ENCODE measurements at places on chromosomes 4 and X.

GRCh38 chr4:108901291-108901690 is 138.4 kb upstream of the ETNPPL start:
- DNase-seq, result no peak

DNA sequence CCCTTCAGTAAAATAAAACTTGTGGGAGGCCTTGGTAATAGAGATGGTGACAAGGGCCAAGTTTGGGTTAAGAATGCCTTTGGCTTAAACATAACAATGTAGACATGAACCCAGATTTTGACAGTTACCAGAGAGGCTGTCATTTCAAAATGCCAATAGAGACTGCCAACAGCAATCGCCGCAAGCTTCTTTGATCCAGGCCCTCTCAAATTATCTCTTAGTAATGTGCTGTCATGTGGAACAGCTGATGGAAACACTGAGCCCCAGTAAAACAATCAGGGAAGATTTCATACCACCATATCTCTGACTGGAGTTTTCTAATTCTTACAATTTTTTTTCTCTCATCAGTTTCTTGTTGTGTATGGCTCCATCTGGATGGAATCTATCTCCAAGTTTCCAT is 80.5 kb downstream of the ZNF330 start:
- no peak for DNase-seq

DNA sequence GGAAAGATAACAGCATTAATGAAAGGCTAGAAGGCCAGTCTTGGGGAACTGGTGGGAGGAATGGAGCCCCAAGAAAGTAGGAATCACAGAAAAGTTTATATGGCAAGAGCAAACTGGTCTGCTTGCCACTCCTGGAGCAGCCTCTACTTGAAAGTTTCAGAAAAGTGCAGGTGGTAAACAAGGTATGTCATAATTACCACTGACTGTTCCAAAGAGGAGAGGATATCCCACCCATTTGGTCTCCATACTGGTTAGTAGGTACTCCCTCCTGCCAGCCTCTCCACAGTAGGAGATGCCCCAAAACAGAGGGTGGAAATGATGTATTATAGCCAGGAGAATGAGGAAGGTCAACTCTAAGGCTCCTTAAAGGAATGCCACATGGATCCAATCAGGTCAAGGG is 145.1 kb downstream of the INPP4B start:
- DNase-seq, result no peak

- DNase-seq, result peak; percentile 43
Measured at GRCh38 chr4:116358633-116359222, 726.6 kb downstream of the TRAM1L1 start.

DNA sequence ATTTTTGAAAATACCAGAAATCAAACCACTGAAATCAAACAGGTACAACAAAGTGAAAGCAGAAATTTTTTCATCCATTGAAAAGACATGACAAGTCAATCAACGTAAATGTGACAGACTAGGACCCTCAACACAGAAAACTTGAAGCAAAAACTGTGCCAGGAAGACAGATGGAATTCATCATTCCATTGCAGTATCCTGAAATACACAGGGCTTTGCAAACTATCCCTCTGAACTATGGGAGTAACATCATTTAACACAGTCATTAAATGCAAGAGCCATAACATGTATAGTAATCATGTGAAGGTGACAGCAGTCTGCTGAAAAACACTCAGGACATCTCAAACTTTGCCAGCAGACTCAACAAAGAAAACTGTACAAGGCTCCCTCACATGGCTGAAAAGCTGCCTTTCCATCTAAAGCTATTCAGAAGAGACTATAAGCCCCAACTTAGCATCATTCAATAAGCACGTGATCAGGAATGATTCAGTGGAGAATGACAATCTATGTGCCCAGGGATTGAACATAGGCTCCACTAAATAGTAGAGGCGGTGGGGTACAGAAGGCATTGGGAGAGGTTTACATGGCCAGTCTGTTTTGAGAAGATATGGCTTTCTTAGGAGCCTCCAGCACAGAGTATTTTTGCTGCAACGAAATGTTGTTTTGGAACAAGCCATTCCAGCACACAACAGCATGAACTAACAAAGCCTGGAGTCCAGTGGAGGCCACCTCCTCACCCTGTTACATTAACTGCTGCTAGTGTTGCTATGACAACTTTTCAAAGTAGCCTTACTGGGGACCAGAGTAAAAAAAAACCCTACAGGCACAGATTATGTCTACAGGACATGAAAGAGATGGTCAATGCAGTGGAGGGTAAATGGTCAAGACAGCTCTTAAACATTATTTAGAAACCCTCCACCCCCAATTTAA is 274.5 kb upstream of the NOCT start:
- DNase-seq, result no peak

- DNase-seq, result no peak
Measured at GRCh38 chr4:184821242-184821641, 4.5 kb downstream of the ACSL1 start.

- no peak for DNase-seq
Measured at GRCh38 chr4:43275779-43276178, 383.3 kb downstream of the GRXCR1 start.

DNA sequence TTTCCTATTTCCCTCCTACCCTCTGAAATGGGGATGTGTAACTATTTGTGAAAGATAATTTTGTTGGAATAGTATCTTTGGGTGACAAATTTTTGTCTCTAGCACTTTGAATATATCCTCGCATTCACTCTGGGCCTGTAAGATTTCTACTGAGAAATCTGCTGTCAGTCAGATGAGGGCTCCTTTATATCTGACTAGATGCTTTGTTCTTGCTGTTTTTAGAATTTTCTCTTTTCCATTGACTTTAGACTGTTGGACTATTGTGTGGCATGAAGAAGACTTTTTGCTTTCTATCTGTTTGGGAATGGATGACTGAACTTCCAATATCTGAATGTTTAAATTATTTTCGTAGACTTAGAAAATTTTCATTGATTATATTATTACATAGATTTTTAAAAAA is 54.2 kb upstream of the GRID2 start:
- no peak for DNase-seq

DNA sequence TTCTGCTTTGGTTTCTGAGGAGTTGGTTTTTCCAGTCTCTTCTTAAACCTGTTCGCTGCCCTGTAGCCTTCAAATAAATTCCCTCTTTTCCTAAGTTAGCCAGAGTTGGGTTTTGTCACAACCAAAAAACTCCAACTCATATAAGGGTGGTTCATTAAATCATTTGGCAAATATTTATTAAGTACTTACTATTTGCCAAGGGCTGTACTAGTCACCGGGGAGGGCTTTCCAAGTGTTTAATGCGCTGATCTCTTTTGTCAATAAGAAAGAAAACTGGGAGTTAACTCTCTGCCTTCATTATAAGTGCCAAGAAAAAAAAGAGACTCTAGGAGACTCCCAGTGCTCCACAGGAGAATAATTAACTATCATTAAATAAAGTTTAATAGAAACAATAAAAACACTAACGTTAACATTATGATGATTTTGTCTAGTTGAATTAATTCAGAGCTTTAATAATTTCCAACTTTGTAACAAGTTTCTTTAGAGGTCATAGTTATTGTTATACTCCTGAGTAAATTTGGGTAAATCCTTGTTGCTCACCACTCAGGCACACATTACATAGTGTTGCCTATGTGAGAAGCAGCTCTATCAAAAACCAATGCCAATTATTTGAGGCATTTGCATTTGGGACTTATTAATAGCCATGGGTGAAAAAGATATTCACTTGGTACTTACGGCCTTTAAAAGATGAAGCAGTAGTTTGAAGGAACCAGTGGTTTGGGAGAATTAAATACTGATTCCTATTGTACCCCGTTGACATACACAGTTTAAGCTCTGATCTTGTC is 122.5 kb upstream of the TEX13D start:
- DNase-seq, result no peak

DNA sequence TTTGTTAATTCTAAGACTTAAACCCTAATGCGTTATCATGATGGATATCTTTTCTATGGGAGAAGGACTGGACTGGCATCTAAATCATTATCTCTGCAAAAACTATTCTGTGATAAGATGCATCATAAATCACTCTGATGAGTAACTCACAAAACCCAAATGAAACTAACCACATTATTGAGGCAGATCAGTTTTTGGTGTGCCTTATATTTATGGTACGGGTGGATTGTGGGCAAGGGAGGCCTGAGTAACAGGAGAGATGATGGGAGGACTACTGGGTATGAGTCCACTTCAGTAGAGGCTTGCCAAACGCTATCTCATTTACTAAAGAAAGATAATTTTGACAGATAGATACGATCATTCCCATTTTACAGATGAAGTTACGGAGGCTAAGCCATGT is 66.4 kb upstream of the GUCY1A1 start:
- DNase-seq, result no peak

- DNase-seq, result no peak
Measured at GRCh38 chrX:78619834-78620233, 39.3 kb downstream of the RTL3 start.

DNA sequence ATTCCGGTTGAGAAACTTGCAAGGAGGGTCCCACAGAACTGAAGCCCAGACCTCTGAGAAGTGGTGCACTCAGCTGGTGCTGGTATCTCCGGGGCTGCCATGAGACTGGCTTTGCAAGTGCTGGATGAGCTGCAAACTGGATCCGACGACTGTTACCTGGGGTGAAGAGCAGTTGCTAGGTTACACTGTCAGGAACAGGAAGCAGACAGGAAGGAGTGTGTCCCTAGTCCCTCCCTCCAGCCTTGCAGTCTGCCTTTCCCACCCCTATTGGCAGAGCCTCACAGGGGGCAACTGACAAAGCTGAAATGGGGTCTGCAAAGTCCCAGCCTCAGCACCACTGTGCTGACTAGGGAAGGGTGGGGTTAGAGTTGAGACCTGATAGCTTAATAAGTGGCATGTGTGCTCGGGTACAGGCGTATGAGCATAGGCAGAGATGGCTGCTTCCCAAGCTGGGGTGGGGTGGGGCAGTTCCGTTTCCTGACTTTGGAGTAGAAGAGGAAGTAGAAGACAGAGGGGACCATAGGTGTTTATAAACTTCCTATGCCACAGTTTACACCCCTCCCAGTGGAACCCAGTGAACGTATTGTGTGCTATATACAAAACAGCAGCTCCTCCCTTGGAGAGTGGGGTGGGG is 18.0 kb downstream of the PPEF1 start:
- no peak for DNase-seq

GRCh38 chr4:141636771-141637460 is 533 bp downstream of the IL15 start:
- DNase-seq, result peak; percentile 57

GRCh38 chrX:140057001-140057411 is 91.7 kb upstream of the CXorf66 start:
- DNase-seq, result peak; percentile 58

- no peak for DNase-seq
Measured at GRCh38 chr4:81454948-81455347, 16.8 kb downstream of the RASGEF1B start.

DNA sequence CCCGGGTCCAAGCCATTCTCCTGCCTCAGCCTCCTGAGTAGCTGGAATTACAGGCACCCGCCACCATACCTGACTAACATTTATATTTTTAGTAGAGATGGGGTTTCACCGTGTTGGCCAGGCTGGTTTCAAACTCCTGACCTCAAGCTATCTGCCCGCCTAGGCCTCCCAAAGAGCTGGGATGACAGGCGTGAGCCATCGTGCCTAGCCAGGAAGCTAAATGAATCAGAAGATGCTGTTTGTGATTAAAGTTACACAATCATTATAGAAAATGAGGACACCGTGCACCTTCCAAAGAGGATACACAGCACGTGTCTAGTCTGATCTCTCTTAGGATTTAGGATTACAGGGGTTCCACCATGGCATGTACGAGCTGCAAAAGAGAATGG is 99.6 kb downstream of the DHRSX start:
- no peak for DNase-seq

DNA sequence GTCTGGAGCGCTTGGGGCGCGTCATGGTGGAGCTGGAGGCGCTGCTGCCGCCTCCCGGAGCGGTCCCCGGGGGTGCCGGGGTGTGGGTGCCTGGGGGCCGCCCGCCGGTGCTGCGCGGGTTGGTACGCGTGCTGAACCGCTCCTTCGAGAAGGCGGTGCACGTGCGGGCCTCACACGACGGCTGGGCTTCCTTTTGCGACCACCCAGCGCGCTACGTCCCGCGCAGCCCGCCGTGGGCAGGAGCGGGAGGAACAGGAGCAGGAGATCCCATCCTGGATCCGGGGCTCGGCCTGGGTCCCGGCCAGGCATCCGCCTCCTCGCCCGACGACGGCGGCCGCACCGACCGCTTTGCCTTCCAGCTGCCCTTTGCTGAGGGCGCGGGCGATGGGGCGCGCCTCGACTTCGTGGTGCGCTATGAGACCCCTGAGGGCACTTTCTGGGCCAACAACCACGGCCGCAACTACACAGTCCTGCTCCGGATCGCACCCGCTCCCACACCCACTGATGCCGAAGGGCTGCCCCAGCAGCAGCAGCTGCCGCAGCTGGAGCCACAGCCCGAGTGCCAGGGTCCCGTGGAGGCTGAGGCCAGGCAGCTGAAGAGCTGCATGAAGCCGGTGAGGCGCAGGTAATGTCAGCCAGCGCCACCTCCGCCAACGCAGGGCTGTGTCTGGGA is 792 bp downstream of the PPP1R3F start:
- DNase-seq, result no peak

DNA sequence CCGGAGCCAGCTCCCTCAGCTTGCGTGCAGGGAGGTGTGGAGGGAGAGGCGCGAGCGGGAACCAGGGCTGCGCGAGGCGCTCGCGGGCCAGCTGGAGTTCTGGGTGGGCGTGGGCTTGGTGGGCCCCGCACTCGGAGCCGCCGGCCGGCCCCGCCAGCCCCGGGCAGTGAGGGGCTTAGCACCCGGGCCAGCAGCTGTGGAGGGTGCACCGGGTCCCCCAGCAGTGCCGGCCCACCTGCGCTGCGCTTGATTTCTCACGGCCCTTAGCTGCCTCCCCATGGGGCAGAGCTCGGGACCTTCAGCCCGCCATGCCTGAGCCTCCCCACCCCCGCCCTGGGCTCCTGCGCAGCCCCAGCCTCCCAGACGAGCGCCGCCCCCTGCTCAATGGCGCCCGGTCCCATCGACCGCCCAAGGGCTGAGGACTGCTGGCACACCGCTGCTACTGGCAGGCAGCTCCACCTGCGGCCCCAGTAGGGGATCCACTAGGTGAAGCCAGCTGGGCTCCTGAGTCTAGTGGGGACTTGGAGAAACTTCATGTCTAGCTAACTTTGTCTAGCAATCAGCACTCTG is 37.8 kb upstream of the SMARCAD1 start:
- DNase-seq, result no peak

DNA sequence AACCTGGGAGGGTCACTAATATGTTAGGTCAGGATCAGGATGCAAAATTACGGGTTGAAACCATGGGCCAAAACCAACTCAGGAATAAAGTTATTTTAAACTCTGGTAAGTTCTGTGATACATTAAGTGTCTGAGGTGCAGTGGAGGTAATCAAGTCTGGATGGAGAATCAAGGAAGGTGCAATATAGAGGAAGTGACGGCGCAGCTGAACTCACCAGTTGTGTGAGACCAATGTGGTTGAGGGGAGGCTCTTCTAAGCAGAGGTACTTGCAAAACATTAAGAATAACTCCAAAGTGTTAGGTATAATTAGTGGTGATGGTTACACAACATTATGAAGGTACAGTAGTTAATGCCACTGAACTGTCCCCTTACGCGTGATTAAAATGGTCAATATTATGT is 19.7 kb downstream of the GAB3 start:
- DNase-seq, result no peak

GRCh38 chr4:187501731-187502130 is 493.8 kb upstream of the ZFP42 start:
- DNase-seq, result no peak

- DNase-seq, result peak; percentile 29
Measured at GRCh38 chr4:123488916-123489315, 92.3 kb downstream of the SPRY1 start.

- no peak for DNase-seq
Measured at GRCh38 chrX:7637066-7637465, 205.9 kb upstream of the VCX start.

Data from GM10248 (cell line).